ENCODE measurements at places on chromosomes 4 and X. TPM values are rescaled to one million over a fixed set of nuclear protein-coding genes. Genes with fewer than 3 reads are reported as not detected.

The ADAM29 gene
- total RNA-seq: not detected

The TRAM1L1 gene
- 0.65 TPM for total RNA-seq

The PCDH19 gene
- 0.05 TPM for total RNA-seq

The PPEF1 gene
- 1.3 TPM for total RNA-seq

The BEND4 gene
- not detected for total RNA-seq

The CXCL1 gene
- 14.8 TPM for total RNA-seq

The FOXR2 gene
- not detected for total RNA-seq

The VEGFD gene
- total RNA-seq: 0.32 TPM

The LGI2 gene
- 0.15 TPM for total RNA-seq

The SCML2 gene
- 10.2 TPM for total RNA-seq

The PSAPL1 gene
- 0.09 TPM for total RNA-seq

The CDS1 gene
- total RNA-seq: 0.82 TPM

The CYTL1 gene
- total RNA-seq: not detected

The LINC00632 gene
- 2.3 TPM for total RNA-seq

The MBNL3 gene
- total RNA-seq: not detected

The PRAF2 gene
- total RNA-seq: 43.5 TPM

The PCSK1N gene
- total RNA-seq: 44.8 TPM

The CSAG3 gene
- total RNA-seq: not detected

The ARAP2 gene
- total RNA-seq: 0.36 TPM

The RIBC1 gene
- 0.85 TPM for total RNA-seq

The SCRG1 gene
- total RNA-seq: not detected

The TACR3 gene
- not detected for total RNA-seq

The ZNF185 gene
- 6.5 TPM for total RNA-seq

The NEUROG2 gene
- not detected for total RNA-seq

The HAND2 gene
- 0.36 TPM for total RNA-seq

The EXOC1L gene
- not detected for total RNA-seq

The SOWAHB gene
- not detected for total RNA-seq

The EPGN gene
- not detected for total RNA-seq

The REPS2 gene
- total RNA-seq: 0.87 TPM

The PDE5A gene
- total RNA-seq: 0.25 TPM

The MAGEA1 gene
- total RNA-seq: 0.16 TPM

The BEX1 gene
- not detected for total RNA-seq

The CXCL11 gene
- 0.23 TPM for total RNA-seq

The NEIL3 gene
- 15.4 TPM for total RNA-seq

The UBA1 gene
- 203 TPM for total RNA-seq

The CSN1S1 gene
- total RNA-seq: not detected

The RTL3 gene
- total RNA-seq: not detected

The ESX1 gene
- total RNA-seq: not detected

The PLAC8 gene
- 1.3 TPM for total RNA-seq
